Left renal cortex interstitium (tissue), 4 donors: ENCODE measurements at places on chromosomes 6 and 20. TPM values are rescaled to one million over a fixed set of nuclear protein-coding genes. Genes with fewer than 3 reads are reported as not detected.

DNA sequence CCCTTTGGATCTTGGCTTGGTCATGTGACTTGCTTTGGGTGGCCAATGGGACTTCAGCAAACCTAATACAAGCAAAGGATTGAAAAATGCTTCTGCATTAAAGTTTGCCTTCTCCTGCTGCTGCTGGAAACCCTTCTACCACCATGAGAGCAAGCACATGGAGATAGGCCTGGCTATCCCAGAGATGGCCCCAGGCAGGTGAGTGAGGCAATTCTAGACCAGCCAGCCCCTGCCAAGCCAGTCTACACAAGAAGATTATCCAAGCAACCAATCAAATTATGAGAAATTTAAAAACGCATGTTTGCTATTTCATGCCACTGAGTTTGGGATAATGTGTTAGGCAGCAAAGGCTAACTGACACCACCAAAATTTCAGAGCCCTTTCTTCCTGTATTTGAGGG is 274.3 kb downstream of the TFAP2C start:
- no peak for DNase-seq

The SLC13A3 gene
- polyA plus RNA-seq = 19.1 TPM

GRCh38 chr6:68975816-68976215 is 340.7 kb downstream of the ADGRB3 start:
- DNase-seq = no peak

DNA sequence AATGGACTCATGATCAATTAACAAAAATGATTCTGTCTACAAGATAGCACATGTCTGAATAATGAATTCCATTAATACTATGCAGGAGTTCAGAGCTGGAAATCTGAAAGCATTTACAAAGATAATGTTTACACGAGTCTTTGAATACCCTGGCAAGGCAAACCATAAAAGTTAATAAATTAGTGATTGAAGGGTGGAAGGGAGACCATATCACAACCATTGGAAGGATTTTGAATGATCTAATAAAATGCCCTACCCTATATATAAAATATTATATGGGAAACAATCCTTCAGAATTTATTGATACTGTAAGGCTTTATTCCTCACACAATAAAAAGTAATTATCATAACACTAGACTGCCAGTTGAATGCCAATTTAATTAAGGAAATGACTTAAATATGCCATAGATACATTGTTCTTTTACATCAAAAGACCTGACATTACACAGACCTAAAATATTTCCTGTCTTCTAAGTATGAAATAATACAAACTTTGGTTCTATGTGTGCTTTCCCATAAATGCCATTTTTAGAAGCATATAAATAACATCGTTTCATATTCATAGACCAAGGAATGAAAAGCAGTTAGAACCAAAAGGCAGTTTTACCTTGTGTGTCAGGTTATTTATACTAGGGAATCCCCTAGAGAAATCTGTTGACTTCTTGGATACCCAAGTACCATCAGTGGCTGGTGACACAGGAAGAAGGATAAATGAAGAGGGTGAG is 249.2 kb upstream of the MARCKS start:
- no peak for DNase-seq

The CST7 gene
- polyA plus RNA-seq = 0.39 TPM

GRCh38 chr6:139778688-139779087 is 404.2 kb upstream of the CITED2 start:
- no peak for DNase-seq

DNA sequence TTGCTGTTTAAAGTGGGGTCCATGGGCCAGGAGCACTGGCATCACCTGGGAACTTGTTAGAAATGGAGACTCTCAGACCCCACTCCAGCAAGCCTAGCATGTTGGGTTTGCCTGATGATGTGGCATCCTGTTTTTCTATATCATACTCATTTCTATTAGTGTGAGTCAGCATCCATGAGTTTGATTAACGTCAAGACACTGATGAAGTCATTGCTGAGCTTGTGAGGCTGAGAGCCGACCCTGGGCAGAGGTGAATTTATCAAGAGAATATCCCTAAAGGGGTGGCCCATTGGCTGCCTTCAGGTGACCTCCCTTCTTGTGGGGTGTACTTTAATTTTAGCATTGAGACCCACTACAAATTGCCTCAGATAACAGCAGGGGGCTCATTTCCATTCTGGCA is 43.4 kb upstream of the RNF144B start:
- DNase-seq = no peak

- no peak for DNase-seq
These were observed 648 bp upstream of the BACH2 start for GRCh38 chr6:90297115-90297866.

DNA sequence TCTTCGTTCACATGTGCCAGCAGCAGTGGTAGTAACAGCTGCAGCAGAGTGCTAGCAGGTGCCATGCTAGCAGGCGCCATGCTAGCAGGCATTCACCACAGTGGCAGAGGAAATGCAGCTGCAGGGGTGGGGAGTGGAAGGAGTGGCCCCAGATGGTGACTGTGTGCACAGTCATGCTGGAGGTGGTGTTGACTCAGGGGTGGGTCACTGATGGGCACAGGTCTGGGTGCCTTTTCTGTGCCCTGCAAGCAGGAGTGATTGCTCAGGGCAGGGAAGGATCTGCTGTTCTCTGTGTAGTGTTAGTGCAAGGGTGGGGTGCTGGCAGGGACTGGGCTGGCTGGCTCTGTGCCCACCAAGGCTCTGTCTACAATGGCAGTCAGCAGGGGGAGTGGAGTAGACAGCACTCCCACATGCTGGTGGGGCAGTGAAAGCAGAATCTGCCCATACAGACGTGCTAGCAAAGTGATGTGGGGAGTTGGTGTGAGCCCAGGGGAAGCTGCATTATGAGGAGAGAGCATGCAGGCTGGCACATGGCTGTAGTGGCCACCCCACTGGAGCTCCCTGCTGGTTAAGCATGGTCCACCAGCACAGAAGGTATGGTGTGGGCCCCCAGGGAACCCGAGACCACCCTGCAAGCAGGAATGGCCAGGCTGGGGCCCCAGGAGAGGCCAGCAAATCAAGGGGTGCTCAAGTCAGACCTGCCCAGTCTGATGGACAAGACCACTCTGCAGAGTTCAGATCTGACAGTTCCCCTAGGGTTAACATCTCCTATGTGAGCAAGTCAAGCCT is 11.4 kb upstream of the TSPYL4 start:
- no peak for DNase-seq

The OTOR gene
- polyA plus RNA-seq = 0.11 TPM

GRCh38 chr6:13048113-13048512 is 280.2 kb downstream of the TBC1D7 start:
- no peak for DNase-seq

- peak; percentile 34 for DNase-seq
These were observed 58.5 kb upstream of the CEP85L start for GRCh38 chr6:118709859-118710350.

The SNAI1 gene
- 18.5 TPM for polyA plus RNA-seq

GRCh38 chr6:20444786-20445271 is 43.1 kb downstream of the E2F3 start:
- DNase-seq = no peak

GRCh38 chr6:55980627-55981211 is 105.3 kb upstream of the BMP5 start:
- DNase-seq = no peak

DNA sequence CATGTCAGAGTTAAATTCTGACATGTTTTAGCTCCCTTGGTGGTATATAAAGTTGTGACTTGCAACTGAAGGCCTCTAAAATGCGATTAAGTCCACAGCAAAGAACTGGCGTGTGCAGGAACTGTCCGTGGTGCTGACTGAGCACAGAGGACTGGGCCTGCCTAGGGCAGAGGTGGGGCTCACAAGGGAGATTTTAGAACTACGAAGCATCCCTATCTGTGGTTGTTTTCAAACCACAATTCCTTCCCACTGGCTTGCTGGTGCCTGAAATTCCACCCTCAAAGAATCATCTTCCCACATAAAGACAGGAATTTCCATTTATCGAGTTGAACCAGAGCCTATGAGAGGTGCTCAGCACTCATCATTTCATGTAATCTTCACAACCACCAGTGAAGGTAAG is 30.1 kb downstream of the RIMS4 start:
- DNase-seq = peak; percentile 44

GRCh38 chr6:33981421-33981820 is 164.5 kb downstream of the GRM4 start:
- DNase-seq = no peak

DNA sequence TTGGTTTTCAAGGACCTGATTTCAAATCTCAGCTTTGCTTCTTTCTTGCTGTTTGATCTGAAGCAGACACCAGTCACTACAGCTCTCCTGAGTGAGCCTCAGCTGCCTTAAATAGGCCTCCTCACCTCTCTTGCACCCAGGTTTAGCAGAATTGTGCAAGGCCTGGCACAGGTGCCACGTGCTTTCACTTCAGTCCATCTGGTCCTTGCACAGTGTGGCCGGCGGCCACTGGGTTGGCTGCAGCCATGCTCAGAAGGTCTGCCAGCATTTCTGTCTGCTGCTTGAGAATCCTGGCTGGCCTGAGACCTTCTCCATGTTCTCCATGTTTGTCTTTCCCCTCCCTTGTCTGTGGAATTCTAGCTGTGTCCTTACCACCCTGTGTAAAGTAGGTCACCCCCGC is 14.5 kb upstream of the DAAM2 start:
- DNase-seq = no peak

The ZBP1 gene
- polyA plus RNA-seq = 0.22 TPM

- no peak for DNase-seq
These were observed 421.4 kb upstream of the ID4 start for GRCh38 chr6:19415605-19416326.

GRCh38 chr6:113375950-113376846 is 480.9 kb upstream of the MARCKS start:
- no peak for DNase-seq

- no peak for DNase-seq
These were observed 86.5 kb upstream of the MYL9 start for GRCh38 chr20:36454698-36455427.

GRCh38 chr6:38305995-38306681 is 333.6 kb downstream of the BTBD9 start:
- no peak for DNase-seq

DNA sequence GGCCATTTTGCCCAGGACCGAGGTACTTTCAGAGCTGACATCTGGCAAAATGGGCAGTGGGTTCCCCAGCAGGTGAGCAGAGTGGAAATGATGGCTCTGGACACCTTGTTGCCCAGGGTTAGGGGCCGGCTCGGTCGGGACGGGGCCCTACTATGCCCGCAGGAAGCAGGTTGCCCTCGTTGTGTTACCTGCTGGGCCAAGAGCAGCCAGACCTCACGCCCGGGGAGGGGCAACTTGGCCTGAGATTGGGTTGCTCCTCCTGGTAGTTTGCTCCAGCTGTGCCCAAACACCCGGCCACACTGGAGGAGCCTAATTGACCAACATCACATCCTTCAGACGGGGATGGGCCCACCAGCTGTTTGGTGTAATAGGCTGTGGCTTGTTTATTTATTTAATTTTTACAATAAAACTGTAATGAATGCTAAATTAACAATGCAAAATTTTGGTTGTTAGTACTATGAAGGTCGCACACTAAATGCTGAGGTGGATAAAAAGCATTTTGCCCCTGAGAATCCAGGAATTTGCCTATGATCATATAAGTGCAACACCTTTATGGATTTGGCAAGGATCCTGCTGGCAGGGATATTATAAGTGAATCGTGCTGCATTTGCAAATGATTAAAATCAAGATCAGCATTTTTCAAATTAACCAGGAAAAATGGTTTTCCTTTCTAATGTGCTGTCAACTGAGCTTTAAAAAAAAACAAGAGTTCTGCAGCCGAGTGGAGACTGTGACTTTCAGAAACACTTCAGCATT is 26.6 kb upstream of the PCMTD2 start:
- no peak for DNase-seq

The F13A1 gene
- polyA plus RNA-seq = 13.5 TPM

The SNTA1 gene
- 10.6 TPM for polyA plus RNA-seq

- DNase-seq = no peak
These were observed 165.5 kb upstream of the SCGN start for GRCh38 chr6:25486550-25486949.

- DNase-seq = peak; percentile 44
These were observed 31.7 kb upstream of the CCN5 start for GRCh38 chr20:44683263-44684046.

DNA sequence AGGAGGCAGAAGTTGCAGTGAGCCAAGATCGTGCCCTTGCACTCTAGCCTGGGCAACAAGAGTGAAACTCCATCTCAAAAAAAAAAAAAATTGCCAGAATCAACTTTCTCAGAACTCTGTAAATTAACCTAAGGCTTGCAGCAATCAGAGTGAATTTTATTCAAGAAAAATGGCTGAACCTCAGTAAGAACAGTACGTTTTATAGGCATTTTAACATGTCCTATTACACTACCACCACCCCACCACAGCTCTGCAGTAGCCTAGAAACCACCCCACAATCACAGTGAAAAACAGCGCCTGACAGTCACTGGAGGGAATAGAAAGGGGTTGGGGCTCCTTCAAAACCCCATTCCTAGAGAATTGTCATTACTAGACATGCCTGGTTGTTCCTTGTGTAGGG is 16.4 kb upstream of the BTN1A1 start:
- no peak for DNase-seq

The ISM1 gene
- polyA plus RNA-seq = 4.9 TPM

- no peak for DNase-seq
These were observed 2.5 kb downstream of the PERP start for GRCh38 chr6:138104618-138105213.

DNA sequence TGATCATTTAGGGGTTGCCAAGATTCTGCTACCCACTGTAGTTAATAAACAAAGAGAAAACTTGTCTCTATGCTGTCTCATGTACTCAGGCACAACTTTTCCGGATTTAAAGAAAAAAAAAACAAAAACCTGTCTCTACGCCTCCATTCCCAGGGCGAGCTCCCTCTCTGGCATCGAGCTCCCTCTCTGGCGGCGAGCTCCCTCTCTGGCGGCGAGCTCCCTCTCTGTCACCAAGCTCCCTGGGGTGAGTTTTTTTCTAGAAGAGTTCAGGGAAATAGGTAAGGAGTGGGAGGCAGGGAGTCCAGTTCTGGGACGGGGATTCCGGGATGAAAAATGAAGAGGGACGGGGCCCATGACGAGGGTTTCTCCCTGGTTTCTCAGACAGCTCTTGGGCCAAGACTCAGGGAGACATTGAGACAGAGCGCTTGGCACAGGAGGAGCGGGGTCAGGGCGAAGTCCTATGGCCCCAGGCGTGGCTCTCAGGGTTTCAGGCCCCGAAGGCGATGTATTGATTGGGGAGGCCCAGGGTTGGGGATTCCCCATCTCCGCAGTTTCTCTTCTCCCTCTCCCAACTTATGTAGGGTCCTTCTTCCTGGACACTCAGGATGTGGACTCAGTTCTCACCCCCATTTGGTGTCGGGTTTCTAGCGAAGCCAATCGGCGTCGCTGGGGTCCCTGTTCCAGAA is 16.5 kb upstream of the HLA-A start:
- no peak for DNase-seq

DNA sequence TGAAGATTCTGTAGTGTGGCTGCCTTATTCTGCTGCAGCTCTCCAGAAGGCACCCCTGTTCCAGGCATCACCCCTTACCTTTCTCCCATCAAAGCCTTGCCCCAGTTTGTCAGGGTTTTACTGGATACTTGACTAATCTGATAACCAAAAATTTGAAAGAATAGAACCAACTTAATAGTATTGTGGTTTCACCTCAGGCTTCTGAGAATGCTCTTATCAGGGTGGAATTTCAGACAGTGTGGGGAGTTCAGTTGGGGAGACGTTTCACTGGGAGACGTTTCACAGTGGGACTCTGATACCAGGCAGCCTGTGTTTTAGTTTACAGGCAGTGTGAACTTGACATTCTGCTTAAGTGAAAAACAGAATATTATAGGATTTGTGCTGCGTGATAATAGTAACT is 50.5 kb downstream of the SCAND1 start:
- DNase-seq = no peak
